IMR-90 (cell line): ENCODE measurements at places on chromosomes 6 and 20.

DNA sequence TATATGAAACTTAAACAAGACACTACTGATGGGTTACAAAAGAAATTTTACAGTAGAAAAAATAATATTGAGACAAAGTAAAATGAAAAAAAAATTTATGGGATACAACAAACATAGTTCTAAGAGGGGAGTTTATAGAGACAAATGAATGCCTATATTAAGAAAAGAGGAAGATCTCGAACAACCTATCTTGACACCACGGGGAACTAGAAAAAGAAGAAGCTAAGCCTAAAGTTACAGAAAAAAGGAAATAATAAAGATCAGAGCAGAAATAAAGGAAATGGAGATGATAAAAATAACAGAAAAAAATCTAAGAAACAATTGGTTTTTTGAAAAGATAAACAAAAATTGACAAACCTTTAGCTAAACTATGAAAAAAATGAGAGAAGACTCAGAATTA is 9.1 kb upstream of the ECHDC1 start:
- no peak overlapping the region for H3K27ac ChIP-seq
- no peaks in the 10 kb centered on the region for H3K36me3 ChIP-seq
- no peak overlapping the region for H3K4me3 ChIP-seq
- no peaks in the 10 kb centered on the region for H3K4me1 ChIP-seq
- DNase-seq = no peak
- H3K27me3 ChIP-seq = no peaks in the 10 kb centered on the region

GRCh38 chr6:160462551-160463109 is 114.5 kb downstream of the SLC22A3 start:
- DNase-seq = peak; percentile 87
- H3K36me3 ChIP-seq = no peaks in the 10 kb centered on the region
- peak overlapping the region; percentile 53; the same call in 1 of the 2 replicates for H3K27ac ChIP-seq
- H3K4me1 ChIP-seq = peaks cover 5% of the 10 kb centered on the region
- H3K4me3 ChIP-seq = no peak overlapping the region
- no peaks in the 10 kb centered on the region for H3K27me3 ChIP-seq

DNA sequence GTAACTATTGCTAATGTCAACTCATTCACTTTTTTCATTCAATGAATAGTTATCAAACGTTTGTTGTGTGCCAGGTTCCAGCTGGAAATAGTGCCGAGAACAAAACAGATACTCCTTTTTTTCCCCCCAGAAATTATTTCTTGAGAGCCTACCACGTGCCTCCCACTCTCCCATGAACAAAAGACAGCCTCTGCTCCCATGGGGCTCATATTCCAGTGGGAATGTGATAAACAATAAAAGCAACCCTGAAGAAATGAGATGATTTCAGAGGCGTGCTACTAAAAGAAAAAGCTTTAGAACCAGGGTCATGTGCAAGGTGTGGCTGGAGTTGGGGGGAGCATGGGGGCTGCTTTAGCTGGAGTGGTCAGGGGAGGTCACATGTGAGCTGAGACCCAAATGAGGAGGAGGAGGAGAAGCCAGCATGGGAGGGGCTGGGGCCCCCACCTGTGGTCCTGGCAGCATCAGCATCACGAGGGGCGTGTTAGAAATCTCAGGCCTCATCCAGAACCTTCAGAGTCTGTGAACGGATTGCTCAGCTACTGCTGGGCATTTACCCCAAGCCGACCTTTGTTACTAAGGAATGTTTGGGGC is 157.4 kb downstream of the EYA2 start:
- DNase-seq = no peak
- no peaks in the 10 kb centered on the region for H3K27me3 ChIP-seq
- H3K27ac ChIP-seq = no peak overlapping the region
- H3K4me3 ChIP-seq = no peak overlapping the region
- peaks cover 2% of the 10 kb centered on the region; the same call in 1 of the 2 replicates for H3K4me1 ChIP-seq

- H3K4me1 ChIP-seq = no peaks in the 10 kb centered on the region
- H3K27ac ChIP-seq = no peak overlapping the region
- H3K36me3 ChIP-seq = no peaks in the 10 kb centered on the region
Observed at GRCh38 chr6:11911538-11911937, 100.6 kb upstream of the HIVEP1 start.

DNA sequence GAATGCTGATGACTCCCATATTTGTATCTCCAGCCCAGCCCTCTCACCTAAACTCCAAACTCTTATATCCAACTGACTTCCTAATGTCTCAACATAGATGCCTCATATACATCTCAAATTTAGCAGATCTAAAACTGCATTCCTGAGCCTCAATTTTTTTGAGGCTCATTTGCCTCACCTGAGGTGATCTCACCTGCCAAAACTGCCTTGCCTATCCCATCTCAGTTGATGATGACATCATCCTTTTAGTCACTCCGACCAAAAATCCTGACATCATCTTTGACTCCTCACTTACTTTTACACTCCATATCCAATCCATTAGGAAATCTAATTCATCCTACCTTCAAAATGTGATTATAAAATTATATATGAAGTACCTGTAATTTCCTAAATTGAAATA is 25.6 kb upstream of the SLPI start:
- H3K4me3 ChIP-seq = no peak overlapping the region
- no peak for DNase-seq
- no peak overlapping the region for H3K27ac ChIP-seq
- H3K36me3 ChIP-seq = no peaks in the 10 kb centered on the region

- DNase-seq = no peak
- H3K27me3 ChIP-seq = no peaks in the 10 kb centered on the region
- no peak overlapping the region for H3K27ac ChIP-seq
- peaks cover 4% of the 10 kb centered on the region for H3K4me1 ChIP-seq
- peaks cover 49% of the 10 kb centered on the region for H3K36me3 ChIP-seq
Observed at GRCh38 chr6:136161950-136162349, 88.2 kb downstream of the MTFR2 start.

- no peak overlapping the region for H3K4me3 ChIP-seq
- no peaks in the 10 kb centered on the region for H3K4me1 ChIP-seq
- H3K36me3 ChIP-seq = no peaks in the 10 kb centered on the region
Observed at GRCh38 chr20:46544576-46544975, 5.9 kb downstream of the OCSTAMP start.

DNA sequence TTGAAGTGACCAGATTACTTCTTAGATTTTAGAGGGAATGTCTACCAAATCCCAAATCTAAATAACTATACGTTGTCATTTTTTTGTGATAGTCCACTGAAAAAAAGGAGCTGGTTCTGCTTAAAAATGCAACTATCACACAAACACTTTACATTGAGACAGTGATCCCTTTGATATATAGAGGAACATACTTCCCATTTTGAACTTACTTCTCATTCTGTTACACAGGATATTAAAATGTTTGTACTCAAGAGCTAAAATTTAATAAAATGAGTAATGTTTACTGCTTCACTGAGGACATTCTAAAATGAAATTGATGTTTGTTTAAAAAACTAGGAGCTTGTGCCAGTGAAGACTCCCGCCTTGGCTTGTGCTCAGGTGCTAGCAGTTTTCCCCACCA is 174.1 kb downstream of the CARMIL1 start:
- H3K4me3 ChIP-seq = no peak overlapping the region
- H3K36me3 ChIP-seq = no peaks in the 10 kb centered on the region
- no peak overlapping the region for H3K27ac ChIP-seq

- H3K27ac ChIP-seq = no peak overlapping the region
- no peaks in the 10 kb centered on the region for H3K36me3 ChIP-seq
- H3K4me1 ChIP-seq = peaks cover 6% of the 10 kb centered on the region; the same call in 1 of the 2 replicates
- no peak overlapping the region for H3K4me3 ChIP-seq
- peak; percentile 78 for DNase-seq
- H3K27me3 ChIP-seq = peaks cover 82% of the 10 kb centered on the region
Observed at GRCh38 chr6:98845211-98846020, 11.0 kb downstream of the POU3F2 start.

DNA sequence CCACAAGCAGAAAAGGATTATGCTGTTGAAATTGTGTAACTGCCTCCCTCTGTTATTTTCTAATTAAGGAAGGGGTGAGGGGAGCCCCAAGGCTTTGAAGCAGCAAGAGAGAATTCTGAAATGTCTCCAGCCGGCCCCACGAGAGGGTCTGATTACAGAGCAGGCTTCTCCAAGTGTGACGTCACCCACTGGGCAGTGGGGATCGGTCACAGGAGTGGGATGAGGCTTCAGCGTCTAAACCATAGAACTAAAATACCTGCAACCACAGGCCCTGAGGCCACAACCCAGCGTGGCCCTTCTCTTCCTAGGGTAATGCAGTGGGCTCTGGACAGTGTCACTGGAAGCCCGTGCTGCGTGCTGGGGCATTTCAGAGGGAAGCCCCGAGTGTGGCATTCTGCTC is 38.6 kb upstream of the APCDD1L start:
- peaks cover 38% of the 10 kb centered on the region for H3K4me1 ChIP-seq
- no peak overlapping the region for H3K4me3 ChIP-seq
- no peaks in the 10 kb centered on the region for H3K36me3 ChIP-seq
- DNase-seq = peak; percentile 70
- no peaks in the 10 kb centered on the region for H3K27me3 ChIP-seq

- H3K4me1 ChIP-seq = no peaks in the 10 kb centered on the region; the same call in 1 of the 2 replicates
- H3K36me3 ChIP-seq = no peaks in the 10 kb centered on the region
- no peak within 1 kb of the TSS for H3K27ac ChIP-seq
- peak within 1 kb of the TSS; percentile 17; the same call in 1 of the 2 replicates for H3K4me3 ChIP-seq
Observed at GRCh38 chr6:160348223-160349019, at the start of gene SLC22A3. Gene SLC22A3, plus strand, starts transcription at chr6:160348378. Its CDS starts 42 bp downstream, at chr6:160348420.

DNA sequence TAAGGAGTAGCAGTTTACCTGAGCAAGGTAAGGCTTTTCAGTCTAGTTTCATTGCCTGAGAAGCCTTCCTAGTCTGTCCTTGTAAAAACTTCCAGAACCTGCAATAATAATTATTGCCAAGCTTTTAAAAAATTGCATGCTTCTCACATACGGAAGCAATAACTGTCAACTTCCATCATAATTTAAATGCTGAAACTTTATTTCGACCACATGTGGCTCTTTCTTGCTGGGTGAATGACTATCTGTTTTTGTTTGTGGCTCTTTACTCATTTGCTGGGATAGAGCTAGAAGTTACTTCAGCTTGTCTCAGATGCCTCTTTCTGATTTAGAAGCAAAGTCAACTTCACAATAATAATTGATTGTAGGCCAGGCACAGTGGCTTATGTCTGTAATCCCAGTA is 95.9 kb upstream of the COL21A1 start:
- H3K4me3 ChIP-seq = no peak overlapping the region
- H3K4me1 ChIP-seq = peaks cover 12% of the 10 kb centered on the region
- no peaks in the 10 kb centered on the region for H3K36me3 ChIP-seq
- no peak overlapping the region for H3K27ac ChIP-seq
- no peaks in the 10 kb centered on the region for H3K27me3 ChIP-seq

- no peaks in the 10 kb centered on the region for H3K27me3 ChIP-seq
- H3K4me1 ChIP-seq = no peaks in the 10 kb centered on the region
- H3K4me3 ChIP-seq = no peak overlapping the region
- no peak overlapping the region for H3K27ac ChIP-seq
Observed at GRCh38 chr6:119022796-119023195, 55.7 kb downstream of the FAM184A start.

- no peaks in the 10 kb centered on the region; the same call in 1 of the 2 replicates for H3K4me1 ChIP-seq
Observed at GRCh38 chr6:136923954-136924673, 2.0 kb downstream of the SLC35D3 start.

DNA sequence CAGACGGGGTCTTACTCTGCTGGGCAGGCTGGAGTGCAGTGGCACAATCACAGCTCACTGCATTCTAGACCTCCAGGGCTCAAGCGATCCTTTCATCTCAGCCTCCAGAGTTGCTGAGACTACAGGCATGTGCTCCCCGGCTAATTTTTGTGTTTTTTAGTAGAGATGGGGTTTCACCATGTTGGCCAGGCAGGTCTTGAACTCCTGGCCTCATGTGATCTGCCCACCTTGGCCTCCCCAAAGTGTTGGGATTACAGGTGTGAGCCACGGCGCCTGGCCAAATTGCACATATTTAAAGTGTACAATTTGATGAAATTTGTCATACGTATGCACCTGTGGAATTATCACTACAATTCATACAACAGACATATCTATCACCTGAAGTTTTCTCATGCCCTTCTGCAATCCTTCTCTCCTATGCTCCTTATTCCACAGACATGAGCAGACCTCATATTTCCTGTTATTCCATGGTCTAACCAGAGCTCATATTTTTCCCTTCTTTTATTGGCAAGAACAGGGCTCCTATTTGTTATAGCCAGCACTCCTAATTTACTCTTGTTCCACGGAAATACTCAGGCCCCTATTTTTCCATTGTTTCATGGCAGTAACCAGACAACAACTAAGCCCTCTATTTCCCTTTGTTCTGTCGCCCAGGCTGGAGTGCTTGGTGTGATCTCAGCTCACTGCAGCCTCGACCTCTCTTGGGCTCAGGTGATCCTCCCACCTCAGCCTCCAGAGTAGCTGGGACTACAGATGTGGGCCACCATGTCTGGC is 2.2 kb upstream of the CSTL1 start:
- H3K4me1 ChIP-seq = no peaks in the 10 kb centered on the region
- no peak overlapping the region for H3K4me3 ChIP-seq
- H3K36me3 ChIP-seq = no peaks in the 10 kb centered on the region
- DNase-seq = no peak
- no peak overlapping the region for H3K27ac ChIP-seq
- peaks cover 10% of the 10 kb centered on the region for H3K27me3 ChIP-seq

DNA sequence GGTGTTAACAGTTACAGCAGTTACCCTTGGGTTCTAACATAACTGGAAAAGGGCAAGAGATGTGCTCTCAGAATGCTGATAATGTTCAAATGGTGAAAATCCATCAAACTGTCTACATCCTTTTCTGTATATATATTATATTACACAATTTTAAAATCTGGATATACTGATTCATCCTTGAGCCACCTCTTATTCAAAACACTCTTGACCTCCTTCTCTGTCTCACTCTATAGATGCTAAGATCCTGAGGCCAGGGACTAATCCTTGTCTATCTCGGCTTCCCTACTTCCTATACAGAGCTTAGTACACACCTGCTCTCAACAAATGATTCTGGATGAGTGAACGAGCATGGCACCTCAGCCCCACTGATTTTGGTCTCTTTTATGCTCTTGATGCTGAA is 47.3 kb downstream of the HIVEP2 start:
- DNase-seq = peak; percentile 69
- H3K27me3 ChIP-seq = no peaks in the 10 kb centered on the region
- no peak overlapping the region for H3K27ac ChIP-seq
- peaks cover 23% of the 10 kb centered on the region for H3K4me1 ChIP-seq

- no peak overlapping the region for H3K4me3 ChIP-seq
- H3K27me3 ChIP-seq = peaks cover 11% of the 10 kb centered on the region
- no peaks in the 10 kb centered on the region for H3K4me1 ChIP-seq
- H3K36me3 ChIP-seq = no peaks in the 10 kb centered on the region
- no peak overlapping the region for H3K27ac ChIP-seq
Observed at GRCh38 chr6:24564081-24564480, 69.3 kb downstream of the ALDH5A1 start.

- H3K36me3 ChIP-seq = no peaks in the 10 kb centered on the region
- no peaks in the 10 kb centered on the region for H3K27me3 ChIP-seq
- H3K4me3 ChIP-seq = no peak overlapping the region
- DNase-seq = no peak
- peak overlapping the region; percentile 15; the same call in 1 of the 2 replicates for H3K27ac ChIP-seq
- peaks cover 11% of the 10 kb centered on the region for H3K4me1 ChIP-seq
Observed at GRCh38 chr20:53948383-53949318, 121.7 kb downstream of the BCAS1 start.

GRCh38 chr20:62652041-62652893 is 10.0 kb downstream of the SLCO4A1 start:
- H3K27me3 ChIP-seq = no peaks in the 10 kb centered on the region
- H3K4me1 ChIP-seq = peaks cover 13% of the 10 kb centered on the region; the same call in 1 of the 2 replicates
- H3K27ac ChIP-seq = peak overlapping the region; percentile 70
- no peaks in the 10 kb centered on the region for H3K36me3 ChIP-seq
